ENCODE measurements at places on chromosomes 4 and X.

DNA sequence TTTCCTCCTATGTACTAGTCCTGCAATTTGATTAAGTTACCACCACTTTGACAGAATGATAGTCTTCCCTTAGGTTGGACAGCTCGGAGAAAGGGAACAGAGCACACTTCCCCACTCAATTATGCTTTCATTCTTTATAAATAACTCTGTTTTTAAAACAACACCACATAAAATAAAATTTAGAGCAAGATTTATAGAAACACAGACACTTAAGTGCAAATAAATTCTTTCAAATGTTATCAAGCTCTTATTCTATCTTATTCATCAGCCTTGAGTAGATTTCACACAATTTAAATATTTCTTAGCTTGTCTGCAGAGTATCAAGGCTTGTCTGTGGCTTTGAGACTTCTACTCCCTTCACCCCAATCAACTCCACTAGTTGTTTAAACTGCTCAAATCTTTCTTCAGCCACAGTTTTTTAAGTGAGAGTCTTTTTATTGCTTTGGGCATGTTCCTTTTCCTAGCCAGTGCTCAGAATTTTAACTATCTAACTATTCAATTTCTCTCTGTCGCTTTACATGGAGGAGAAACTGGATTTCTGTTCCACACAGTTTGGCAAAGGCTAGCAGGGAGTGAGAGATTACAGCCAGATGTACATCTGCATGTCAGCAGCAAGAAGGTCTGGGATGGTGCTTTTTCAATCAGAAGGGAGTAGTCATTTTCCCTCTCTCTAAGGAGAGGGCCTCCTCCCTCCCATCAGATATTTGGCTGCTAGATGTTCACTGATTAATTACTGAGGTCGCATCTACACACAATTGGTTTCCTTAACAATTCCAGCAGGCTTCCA, 53.1 kb upstream of the PLAC1 start:
- DNase-seq: no peak

DNA sequence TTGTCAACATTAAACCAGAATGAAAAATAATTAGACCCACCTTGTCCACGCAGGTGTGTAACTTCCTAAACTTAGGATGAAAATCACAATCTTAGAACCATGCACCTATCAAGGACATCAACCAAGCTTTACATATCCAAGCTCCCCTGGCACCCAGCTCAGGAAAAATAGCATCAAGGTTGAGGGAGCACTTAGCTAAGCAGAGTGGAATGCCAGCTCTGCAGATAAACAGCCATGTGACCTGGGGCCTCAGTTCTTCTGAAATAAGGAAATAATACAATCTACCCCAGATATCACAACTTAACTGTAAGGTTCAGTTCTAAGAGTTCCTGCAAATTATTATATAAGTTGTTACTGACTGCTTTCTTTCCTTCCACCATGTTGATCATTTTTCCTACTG, 64.7 kb downstream of the DHX15 start:
- DNase-seq: no peak

DNA sequence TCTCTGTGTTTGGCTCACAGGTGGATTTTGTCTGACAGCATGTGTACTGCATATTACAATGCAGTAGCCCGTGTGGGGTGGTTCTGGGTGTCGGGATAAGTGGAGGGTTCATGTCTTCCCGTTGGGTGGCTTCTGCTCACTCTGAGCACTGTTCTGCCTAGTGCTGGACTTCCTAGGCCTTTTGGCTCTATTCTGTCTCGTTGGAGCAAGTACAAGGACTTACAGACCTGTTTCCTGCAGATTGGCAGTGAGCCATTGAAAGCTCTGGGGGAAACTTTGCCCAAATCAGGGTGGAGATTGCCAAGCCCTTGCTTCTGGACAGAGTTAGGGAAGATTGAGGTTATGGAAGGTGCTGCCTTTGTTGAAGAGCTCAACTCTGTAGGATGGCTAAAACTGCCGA, 91.1 kb upstream of the SLC4A4 start:
- no peak for DNase-seq

DNA sequence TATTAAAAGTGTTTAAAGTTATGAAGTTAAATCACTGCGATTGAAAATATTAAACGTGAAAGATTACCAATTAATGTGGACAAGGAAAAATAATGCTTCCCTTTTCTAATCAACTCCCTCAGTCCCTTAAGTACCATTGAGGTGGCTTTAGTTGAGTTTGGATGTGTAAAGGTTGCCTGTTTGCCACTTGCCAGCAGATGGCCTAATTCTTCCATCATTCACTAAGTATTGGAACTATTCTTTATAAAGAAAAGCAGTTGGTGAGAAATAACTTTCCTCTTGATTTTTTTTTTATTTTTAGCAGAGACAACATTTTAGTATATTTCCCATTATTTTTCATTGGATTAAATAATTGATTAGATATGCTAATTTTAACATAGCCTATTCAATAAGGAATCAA, 295.9 kb upstream of the TACR3 start:
- no peak for DNase-seq

GRCh38 chr4:147777456-147778091, 45.7 kb downstream of the ARHGAP10 start:
- DNase-seq: no peak

DNA sequence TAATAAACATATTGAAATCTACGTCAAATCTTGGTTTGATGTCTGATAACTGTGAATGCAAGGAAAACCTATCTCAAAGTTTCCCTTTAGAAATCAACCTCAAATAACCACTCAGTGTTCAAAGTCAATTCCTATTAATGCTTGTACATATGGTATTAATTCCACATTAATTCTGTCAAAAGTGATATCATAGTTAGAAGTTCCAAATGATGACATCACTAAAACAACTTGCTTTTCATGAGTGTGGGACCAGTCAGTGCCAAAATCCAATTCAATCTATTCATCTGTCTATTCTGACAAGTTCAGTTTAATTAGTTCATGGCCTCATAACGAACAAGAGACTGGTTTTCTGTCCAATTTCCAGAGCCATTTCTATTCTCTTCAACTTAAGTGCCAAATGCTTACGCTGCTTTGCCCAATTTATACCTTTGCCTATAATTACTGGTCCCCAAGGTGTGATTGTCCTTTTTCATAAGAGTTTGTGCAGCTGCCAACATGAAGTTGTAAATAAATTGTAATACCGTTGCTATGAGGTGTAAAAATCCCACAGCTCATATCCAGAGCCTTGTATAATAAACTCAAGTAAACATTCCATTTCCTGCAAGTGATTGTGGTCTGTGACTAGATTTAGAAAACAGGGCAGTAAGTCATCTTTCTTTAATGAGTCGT, 476.2 kb downstream of the RAB28 start:
- no peak for DNase-seq

DNA sequence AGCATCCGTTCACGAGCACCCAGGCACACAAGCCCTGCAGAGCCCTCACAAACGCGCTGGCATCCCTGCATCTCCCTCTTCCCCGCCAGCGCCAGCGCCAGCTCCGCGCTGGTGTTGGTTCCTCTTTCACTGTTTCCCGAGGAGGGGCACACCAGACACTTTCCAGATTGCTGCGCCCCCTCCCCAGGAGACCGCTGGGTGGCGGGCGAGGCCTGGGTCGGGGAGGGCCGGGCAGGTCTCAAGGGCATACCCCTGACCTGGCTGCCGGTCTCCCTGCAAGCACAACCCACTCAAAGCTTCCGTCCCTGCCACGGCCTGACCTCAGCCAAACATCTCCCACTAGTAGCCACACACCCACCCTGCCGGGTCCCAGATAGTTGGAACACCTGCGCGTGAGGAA, 2.2 kb upstream of the NKX1-1 start:
- no peak for DNase-seq

- DNase-seq: no peak
Measured at GRCh38 chrX:126552313-126553022, at the start of gene DCAF12L1. TSS of gene DCAF12L1 (minus strand) at chrX:126552814. CDS start at chrX:126552608, 206 bp downstream.

DNA sequence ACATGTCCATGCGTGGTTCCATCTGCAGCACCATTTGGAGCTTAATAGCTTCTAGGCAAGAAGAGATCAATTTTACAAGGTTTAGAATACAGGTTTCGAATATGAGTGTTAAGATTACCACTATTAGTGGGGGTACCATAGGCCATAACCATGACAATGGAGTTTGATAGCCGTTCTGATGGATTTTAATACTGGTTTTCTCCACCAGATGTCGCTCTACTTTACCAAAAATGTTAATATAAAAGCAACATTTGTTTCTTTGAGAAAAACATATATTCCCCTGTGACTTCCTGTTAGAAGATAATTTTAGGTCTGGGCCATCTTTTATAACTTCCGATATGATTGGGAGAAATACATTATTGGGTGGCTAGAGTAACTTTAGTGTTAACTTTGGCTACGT, 499.7 kb upstream of the POU3F4 start:
- DNase-seq: no peak

DNA sequence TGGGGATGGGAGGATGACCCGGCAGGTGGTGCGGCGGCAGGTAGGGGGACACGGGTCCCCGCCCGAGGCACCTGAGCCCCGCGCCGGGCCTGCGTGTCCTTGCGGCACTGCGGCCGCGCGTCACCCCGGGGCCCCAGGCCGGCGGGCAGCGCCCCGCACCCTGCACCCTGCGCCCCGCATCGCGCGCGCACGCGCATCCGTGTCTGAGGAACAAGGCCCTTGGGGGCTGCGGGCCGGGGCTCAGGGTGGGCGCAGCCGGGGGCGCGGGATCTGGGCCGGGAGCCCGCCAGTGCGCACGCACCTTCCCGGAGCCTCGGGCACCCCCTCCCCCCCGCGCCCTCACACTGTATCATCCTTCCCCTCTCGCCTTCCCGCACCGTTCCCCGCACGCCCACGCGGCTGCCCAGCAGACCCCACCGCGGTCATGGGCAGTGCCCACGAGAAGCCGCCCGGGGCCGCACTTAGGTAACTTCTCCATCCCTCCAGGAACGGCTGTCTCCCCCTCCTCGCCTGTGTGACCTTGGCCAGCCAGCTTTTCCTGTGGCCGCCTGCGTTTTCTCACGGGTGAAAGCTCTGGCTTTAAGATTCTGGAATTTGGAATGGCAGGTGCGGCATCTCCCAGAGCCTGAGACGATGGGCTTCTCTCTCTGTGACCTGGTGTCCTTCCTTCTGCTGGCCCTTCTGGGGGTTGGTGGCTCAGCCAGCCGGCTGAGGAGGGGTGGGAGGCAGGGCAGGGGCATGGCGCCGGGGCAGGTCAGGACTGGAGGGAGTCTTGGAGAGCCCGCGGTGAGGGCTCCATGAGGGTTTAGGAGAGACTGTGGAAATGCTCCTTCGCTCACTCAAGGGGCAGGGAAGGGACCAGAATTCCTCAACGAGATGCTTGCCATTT, 748 bp downstream of the ATP2B3 start:
- DNase-seq: no peak

- DNase-seq: no peak
Measured at GRCh38 chr4:185134307-185134869, 8.7 kb upstream of the SLC25A4 start.

DNA sequence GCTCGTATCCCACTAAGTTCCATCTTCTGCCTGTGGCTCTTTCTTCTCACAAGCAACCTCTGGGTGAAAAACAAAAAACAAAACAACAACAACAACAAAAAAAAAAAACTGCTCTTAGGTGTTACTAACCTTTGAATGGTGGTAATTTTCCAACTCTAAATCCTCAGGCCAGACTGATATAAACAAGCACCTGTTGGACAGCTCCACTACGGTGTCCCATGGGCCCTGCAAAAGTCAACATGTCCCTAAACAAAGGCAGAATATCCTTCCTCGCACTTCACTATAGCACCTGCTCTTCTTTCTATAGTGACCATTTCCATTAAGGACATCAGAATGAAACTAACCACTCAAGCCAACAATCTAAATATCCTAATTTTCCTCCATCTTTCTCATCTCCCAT, 54.6 kb upstream of the PARM1 start:
- no peak for DNase-seq

- DNase-seq: no peak
Measured at GRCh38 chr4:180304321-180304720, 1938.9 kb upstream of the TENM3 start.

GRCh38 chr4:155866177-155866576, at the start of gene ASIC5:
TSS of gene ASIC5 (minus strand) at chr4:155866277. CDS start at chr4:155866226, 51 bp downstream.
- DNase-seq: no peak

DNA sequence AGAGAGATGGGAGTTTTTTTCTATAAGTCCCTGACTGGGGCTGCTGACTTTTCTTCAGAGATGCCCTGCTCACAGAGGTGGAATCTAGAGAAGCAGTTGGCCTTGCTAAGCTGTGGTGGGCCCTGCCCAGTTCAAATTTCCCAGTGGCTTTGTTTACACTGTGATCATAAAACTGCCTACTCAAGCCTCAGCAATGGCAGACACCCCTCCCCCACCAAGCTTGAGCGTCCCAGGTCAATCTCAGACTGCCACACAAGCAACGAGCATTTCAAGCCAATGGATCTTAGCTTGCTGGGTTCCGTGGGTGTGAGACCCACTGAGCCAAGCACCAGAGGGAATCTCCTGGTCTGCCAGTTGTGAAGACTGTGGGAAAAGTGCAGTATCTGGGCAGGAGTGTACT, 199.8 kb upstream of the WDFY3 start:
- no peak for DNase-seq

DNA sequence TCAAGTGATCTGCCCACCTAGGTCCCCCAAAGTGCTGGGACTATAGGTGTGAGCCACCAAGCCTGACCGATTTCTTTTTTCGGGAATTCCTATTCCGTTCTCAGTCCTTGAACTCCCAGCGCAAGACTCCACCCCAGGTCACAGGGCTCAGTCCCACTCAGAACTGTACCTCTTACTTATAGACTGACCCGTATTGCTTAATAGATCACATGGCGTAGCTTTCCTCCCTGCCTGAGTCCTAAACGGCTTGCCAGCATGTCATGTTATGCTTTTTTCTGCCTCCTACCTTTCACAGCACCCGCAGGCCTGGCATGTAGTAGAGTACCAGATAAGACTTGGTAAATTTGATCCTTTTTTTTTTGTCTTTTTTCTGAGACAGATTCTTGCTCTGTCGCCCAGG, 22.4 kb downstream of the SAT1 start:
- no peak for DNase-seq

DNA sequence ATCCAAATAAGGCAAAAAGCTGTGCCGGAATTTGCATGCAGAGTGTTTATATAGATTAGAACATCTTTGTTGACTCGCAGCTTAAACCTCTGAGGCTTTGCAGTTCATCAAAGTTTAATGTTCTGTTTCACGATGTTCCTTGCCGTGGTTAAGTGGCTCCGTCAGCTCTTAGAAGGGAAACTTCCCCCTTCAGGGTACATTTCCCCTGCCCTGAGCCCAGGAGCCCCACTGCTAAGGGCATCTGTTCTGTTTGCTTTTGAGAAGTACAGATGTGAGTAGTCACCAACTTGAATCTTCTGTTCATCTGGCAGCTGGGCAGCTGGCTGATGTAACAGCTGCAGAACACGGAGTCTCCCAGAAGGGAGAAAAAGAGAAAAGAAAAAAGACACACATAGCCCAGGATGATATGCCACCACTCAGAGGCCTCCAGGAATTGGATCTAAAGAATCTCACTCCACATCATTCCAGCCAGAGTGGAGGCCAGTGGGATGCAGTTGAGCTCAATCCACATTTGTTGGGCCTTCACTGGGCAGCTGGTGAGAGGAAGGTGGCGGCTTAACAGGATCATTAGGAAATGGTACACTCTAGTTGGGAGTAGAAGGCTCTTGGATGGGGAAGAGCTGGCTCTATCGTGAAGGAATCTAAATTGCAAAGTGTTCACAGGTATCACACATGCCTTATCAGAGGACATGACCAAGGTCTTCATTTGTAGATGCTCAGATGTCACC, 178.7 kb upstream of the RBPJ start:
- DNase-seq: no peak

GRCh38 chr4:65599340-65599739, 70.9 kb downstream of the EPHA5 start:
- no peak for DNase-seq
